ENCODE measurements at places on chromosomes 3 and 15. TPM values are rescaled to one million over a fixed set of nuclear protein-coding genes. Genes with fewer than 3 reads are reported as not detected.

CLDN16 gene
- total RNA-seq = not detected

RHOA gene
- 428 TPM for total RNA-seq

TMA7 gene
- total RNA-seq = 260 TPM

C3orf22 gene
- not detected for total RNA-seq

SMAD6 gene
- total RNA-seq = 0.94 TPM

SLTM gene
- 130 TPM for total RNA-seq

GOLGA6A gene
- total RNA-seq = not detected

Measured in activated naive CD8-positive, alpha-beta T cell treated with anti-CD3 and anti-CD28 coated beads, Interleukin-2, amount 10 ng/mL, durations not matched to agents 7 days and 5 days (primary cell).